ENCODE measurements at places on chromosomes 7 and 10.

GRCh38 chr10:73601486-73601921, 10.4 kb upstream of the USP54 start:
- DNase-seq, result no peak

DNA sequence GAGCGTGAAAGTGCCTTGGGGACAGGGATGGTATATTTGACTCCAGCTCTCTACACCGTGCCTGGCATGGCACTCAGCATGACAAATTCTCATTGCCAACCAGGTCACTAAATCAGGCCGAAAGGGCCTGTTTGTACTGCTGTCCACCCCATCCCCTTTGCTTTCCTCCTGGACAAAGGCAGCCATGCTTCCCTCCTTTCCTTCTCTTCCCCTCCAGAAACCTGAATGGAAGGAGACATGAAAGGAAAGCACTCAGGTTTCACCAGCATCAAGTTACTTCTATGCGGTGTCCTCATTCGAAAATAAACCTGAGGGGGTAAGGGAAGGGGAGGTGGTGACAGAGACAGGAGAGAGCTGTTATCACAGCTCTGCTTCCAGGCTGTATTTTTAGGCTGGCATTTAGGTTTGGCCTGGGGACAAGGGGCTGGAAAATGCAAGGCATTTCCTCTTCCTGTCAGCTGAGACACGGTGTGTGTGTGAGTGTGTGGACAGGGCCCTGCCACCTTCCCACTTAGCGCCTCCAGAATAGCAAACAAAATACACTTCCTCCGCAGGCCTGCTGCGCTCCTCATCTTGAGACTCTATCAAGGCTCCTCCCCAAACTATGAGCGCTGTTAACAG, 79.9 kb upstream of the COL13A1 start:
- DNase-seq, result no peak

DNA sequence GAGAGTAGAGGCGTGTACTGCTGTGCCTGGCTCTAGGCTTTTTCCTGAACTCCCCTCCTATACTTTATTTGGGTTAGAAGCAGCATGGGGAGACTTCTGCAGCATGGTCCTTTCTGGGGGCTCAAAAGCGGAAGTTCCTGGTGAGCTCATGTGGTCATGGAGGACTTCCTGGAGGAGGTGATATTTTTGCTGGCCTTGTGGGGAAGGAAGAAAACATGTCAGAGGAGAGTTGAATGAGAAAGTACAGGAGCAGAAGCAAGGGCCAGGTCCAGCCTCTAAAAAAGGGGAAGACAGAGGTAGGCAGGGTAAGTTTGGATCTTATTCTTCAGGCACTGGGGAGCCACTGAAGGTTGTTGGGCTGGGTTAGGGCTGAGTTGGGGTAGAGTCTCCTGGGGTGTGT, 45.5 kb downstream of the CASTOR2 start:
- no peak for DNase-seq

- peak; percentile 55 for DNase-seq
Observed at GRCh38 chr7:130242198-130243014, 24.3 kb upstream of the CPA2 start.

DNA sequence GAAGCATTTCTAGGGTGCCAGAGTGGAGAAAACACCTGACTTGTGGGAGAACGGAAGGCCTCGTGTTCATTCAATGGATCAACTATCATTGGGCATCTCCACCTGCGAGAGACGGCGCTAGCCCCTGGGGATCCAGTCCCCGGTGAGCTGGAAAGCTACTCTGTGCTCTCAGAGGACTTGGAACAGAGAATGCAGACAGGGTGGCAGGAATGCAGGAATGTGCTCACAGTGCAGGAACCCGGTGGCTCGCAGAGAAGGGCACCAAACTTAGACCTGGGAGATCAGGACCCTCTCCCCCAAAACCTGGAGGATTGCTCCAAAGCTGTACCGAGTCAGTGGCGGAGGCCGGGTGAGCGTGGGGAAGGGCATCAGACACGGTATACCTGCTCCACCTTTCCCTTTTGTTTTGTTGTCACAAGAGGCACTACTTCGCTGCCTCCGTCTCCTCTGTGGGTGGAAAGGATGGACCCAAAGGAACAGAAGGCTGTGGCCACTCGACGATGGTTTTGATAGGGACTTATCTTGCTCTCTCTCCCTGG, 569.0 kb upstream of the C7orf33 start:
- DNase-seq, result no peak

- no peak for DNase-seq
Observed at GRCh38 chr10:42768581-42769152, 13.9 kb upstream of the BMS1 start.

- no peak for DNase-seq
Observed at GRCh38 chr10:77671594-77672252, 34.1 kb upstream of the KCNMA1 start.

DNA sequence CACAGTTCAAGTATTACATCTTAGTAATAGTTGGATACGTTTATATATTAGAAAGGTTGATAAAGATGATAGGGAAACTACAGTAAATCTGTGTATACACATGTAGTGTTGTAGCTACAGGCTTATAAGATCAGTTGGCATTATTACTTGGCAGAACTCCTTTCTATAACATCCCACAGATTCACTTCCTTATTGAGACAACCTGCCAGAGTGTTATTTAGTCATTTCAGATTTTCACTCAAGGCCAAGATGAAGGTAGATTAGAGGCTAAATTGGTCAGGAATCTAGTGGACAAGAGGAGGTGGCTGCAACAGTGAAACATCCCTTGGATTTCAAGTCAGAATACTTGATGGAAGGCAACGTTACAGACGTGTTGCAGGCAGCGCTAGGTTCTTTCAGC, 63.0 kb downstream of the PAPSS2 start:
- DNase-seq, result no peak

DNA sequence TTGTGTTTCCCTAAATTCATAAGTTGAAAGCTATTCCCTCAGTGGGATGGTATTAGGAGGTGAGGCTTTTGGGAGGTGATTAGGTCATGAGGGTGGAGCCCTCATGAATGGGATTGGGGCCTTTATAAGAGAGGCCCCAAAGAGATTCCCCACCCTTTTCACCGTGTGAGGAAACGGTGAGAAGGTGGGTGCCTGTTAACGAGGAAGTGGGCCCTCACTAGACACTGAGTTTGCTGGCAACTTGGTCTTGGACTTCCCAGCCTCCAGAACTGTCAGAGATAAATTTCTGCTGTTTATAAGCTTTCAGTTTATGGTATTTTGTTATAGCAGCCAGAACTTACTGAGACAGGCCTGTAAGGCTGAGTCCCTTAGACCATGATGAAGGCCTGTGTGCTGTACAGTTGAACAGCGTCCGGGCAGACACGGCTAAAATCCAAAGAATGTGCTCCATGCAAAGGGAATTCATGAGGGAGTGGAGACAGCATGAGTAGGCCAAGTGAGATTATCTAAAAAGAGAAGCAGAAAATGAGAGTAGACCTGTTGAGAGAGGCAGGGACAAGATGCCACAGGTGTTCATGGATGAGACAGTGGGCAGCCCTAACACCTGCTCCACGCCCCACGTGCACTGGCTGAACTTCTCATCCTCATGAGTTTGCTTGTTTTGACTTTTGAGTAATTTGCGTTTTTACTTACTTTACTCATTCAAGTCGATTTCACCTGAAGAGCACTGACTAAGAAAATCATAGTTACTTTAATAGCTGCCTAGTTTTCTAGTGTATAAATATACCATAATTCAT, 66.9 kb upstream of the SFMBT2 start:
- no peak for DNase-seq

GRCh38 chr7:128887169-128888038, 23.1 kb downstream of the KCP start:
- no peak for DNase-seq

GRCh38 chr10:52261362-52261761, 52.7 kb upstream of the DKK1 start:
- DNase-seq, result no peak

DNA sequence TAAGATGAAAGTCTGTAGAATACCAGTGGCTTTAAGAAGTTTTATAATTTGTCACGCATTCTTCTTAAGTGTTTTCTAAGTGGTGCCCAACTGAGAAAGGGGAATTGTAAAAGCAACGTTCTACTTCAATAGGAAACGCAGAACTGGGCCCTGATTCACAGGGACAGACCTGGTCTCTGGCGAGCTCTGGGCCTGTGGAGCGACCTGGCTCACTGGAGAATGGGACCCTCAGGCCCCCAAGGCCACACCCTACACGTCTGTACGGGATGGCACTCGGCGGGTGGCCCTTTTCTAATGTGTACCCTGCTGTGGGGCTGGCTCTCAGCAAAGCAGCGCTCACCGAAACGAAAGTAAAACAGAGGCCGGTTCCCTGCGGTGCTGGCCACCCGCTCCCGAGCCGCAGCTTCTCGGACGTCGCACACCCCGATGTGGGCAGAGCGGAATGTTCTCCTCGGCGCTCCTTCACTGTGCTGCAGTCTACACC, 205.0 kb downstream of the DIP2C start:
- DNase-seq, result no peak

DNA sequence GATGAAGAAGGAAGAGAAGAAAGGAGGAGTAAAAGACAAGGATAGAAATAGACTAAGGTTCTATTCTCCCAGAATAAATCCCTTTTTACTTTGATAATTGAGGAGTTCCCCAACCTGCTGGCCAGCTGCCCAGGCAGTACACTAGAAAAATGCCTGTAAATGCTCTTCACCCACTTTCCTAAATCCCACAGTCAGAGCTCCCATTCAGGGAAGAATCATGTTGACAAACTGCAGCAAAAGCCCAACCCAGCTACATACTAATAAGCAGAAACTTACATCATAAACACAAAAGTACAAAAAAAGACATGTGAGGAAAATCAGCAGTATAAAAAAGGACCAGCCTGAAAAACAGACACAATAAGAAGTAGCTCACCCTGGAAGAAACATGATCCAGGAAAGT, 15.8 kb upstream of the KDM7A start:
- DNase-seq, result no peak

DNA sequence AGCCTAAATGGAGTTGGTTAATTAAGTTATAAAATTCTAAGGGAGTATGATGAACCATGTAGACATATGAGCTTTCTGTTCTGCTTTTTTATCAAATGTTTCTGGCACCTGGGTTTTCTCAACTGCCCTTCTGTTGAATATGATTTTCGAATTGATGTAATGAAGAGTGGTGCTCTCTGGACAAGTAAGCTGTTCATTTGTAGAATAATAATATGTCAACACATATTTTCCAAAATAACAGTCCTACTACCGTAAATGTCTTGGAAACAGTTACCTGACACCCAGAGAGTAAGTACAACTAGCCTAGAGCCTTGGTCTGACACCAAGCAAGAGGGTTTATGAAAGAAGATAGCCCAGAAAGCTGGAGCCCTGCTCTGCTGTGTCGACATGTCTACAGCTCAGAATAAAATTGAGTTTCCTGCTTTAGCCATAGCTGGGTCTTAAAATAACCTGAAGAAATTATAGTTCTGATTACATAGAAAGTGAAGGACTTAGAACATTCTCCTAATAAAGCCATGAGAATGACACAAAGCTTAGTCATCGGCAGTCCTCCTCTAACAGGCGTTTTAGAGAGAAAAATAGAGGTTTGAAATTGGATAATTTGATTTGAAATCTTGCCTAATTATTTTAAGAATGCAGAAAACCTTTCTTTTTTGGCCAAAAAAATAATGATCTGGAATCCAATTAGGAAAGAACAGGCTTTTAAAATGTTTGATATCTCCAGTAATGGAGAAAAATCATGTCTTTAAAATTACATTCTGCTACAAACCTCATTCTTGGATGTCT, 25.1 kb downstream of the HDAC9 start:
- no peak for DNase-seq

- no peak for DNase-seq
Observed at GRCh38 chr7:71612911-71613310, 481.0 kb downstream of the GALNT17 start.

GRCh38 chr7:113628948-113629847, 289.6 kb downstream of the PPP1R3A start:
- no peak for DNase-seq

GRCh38 chr10:10911035-10911434, 106.6 kb upstream of the CELF2 start:
- no peak for DNase-seq

GRCh38 chr10:105094048-105094447, 453.0 kb downstream of the SORCS3 start:
- no peak for DNase-seq

GRCh38 chr7:37287131-37287855, 161.4 kb downstream of the ELMO1 start:
- no peak for DNase-seq

- DNase-seq, result no peak
Observed at GRCh38 chr7:98669329-98670000, 52.4 kb downstream of the NPTX2 start.

GRCh38 chr10:74096777-74097176, 53.9 kb downstream of the AP3M1 start:
- DNase-seq, result no peak

DNA sequence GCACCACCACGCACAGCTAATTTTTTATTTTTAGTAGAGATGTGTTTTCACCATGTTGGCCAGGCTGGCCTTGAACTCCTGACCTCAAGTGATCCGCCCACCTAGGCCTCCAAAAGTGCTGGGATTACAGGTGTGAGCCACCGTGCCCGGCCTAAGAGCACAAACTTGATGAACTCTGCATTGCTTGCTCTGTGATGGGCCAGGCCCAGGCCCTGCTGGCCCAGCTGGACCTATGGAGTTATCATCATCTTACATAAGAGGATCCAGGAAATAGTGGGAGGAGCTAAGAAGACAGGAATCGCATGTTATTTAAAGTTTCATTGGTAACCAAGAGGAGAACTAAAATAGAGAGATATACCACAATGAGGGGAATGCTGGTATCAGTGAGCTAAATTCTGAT, 86.9 kb downstream of the DAGLB start:
- DNase-seq, result no peak
